T-helper 2 cell (primary cell): ENCODE measurements at places on chromosomes 16 and 17.

DNA sequence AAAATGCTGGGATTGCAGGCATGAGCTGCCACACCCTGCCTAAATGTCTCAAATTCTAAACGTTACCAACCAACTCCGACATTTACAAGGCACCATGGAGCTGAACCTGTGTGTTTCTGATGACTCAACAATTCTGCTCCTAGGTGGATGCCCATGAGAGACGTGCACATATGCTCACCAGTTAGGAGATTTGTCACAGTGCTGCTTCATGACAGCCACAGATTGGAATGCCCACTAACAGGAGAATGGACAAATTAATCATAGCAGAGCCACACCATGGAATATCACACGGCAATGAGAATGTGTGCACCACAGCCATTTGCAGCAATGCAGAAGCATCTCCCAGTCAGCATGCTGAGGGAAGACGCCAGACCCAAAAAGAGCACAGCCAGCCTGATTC, 8.0 kb upstream of the KCNG4 start:
- DNase-seq = no peak

DNA sequence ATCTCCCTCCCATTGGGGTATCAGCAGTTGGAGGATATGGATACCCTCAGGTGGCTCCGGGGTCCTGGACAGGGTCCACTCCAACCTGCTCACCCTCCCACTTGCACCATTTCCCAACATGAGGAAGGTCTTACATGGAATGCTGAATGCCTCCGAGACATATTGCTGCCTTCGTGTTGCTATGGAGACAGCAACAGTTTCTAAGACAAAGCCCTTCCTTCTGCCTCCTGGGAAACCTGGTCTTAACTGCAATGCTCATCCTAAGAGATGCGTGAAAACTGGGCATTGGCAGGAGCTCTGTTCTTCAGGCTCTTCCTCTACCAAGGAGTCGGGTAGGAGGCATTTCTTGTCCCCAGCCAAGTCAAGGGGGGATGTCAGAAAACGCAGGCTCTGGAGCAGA, 45.2 kb downstream of the ST3GAL2 start:
- no peak for DNase-seq

- DNase-seq = peak; percentile 37
These were observed 512 bp downstream of the AKAP1 start for GRCh38 chr17:57085448-57086068.

GRCh38 chr17:78224231-78225087, 7.0 kb upstream of the TMEM235 start:
- no peak for DNase-seq

GRCh38 chr17:50482516-50482915, 3.9 kb downstream of the RSAD1 start:
- DNase-seq = peak; percentile 62

GRCh38 chr17:62064029-62064790, 868 bp downstream of the MED13 start:
- no peak for DNase-seq

- DNase-seq = no peak
These were observed 9.6 kb downstream of the PIK3R6 start for GRCh38 chr17:8857919-8858318.

GRCh38 chr17:75478508-75478907, 22.1 kb downstream of the TMEM94 start:
- DNase-seq = no peak

DNA sequence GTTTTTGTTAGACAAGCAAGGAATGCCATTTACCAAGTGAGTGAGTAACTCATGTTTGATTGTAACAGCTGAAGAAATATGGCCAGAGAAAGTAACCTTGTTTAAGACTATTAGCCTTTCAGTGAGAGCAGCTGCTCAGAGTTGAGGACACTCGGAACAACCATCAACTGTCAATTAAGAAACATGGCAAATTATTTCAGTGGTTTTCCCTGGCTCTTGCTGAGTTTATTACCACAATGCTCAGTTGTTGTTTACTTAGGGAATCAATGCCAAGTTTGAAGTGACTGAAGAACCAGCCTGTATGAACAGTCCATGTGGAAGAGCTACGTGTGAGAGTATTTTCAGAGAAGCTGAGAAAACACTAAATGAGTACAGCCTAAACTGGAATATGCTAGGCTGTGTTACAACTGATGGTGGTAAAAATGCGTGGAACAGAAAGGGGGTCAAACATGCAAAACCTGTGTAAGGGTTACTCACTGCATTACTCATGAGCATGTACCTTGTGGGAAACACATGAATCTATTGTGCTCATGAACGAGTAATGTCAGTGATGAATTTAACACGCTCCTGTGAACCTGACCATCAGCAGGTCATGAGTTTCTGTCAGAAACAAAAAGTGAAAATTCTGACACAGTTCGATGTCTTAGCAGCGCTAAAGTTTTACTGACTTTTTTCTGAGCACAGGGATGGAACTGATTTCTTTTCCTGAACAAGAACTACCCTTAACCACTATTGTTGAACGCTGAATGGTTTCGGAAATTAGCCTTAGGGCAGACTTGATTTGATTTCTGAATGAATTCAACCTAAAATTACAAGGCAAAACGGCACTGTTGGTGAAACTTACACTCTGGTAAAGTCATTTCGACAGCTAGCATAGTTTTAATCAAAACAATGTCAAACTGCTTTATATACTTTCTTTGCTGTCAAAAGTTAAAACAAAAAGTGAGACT, 33.5 kb downstream of the GNA13 start:
- no peak for DNase-seq

GRCh38 chr16:15986261-15986660, 36.8 kb downstream of the ABCC1 start:
- no peak for DNase-seq

DNA sequence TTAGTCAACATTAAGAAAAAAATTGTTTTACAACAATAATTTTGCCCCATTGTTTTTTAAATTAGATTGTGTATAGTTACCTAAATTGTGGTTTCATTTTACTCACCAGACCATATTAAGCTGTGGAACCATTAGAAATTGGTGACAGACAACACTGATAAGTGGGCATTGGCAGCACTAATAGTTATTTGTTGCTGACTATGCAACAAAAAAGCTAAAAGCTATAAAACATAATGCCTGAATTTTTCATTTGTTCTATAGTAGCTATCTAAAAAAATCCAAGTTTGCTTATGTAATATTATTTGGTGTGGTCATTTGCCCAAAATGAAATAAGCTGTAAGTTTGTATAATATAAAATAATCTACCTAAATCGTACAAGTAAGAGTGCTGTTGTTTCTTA, 13.7 kb upstream of the VWA3A start:
- DNase-seq = no peak

GRCh38 chr16:57629516-57630406, 1.3 kb downstream of the ADGRG1 start:
- DNase-seq = no peak

DNA sequence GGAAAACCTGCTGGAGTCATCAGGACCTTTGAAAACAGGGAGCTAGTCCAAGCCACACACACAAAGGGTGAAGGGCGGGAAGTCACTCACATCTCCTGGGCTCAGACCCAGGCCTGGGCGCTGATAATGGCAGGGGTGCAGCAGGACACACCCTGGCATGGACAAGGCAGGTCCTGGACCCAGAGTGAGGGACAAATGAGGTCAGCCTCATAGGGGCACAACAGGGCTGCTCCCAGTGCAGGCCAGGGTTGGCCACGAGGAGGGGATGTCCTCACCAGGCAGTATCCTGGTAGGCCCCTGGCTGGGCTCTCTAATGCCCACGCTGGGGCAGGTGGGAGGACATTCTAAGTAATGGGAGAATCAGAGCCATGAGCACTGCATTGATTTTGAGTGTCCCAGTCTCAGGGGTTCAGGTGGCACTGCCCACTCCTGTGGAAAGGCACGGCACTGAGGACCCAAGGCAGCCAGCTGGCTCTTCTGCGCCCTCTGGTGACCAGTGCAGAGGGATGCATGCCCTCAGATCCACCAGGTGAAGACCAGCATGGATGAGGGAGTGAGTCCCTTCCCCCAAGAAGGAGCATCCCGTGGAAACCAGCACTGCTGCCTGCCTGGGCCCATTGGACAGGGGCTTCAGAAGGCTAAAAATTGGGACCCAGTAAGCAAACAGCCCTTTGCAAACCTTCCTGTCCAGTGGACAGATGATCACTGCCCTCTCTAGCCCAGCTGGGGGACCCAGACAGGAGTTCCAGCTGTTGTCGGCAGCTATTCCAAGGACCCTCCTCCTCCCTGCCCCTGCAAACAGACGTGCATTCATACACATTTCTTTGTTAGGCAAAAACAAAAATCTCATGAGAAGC, 23.4 kb upstream of the SREBF1 start:
- DNase-seq = peak; percentile 34

GRCh38 chr17:19904412-19904811, 36.7 kb upstream of the ULK2 start:
- no peak for DNase-seq

DNA sequence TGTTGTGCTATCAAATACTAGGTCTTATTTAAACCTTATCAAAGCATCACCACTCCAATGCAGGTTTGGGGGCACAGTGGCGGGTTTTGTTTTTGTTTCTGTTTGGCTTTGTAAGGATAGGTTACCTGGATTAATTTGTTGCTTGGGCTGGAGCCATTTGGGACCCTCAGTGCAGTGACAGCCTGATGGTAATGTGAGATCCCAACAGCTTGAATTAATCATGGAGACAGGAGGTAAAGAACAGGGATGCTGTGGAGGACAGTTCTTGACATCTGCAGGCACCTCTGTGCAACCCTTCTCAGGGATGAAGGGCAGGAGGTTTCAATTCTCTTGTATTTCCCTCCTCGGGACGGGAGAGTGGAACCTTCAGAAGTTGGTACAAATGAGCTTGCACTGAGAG, 40.5 kb downstream of the SHISA9 start:
- DNase-seq = no peak

DNA sequence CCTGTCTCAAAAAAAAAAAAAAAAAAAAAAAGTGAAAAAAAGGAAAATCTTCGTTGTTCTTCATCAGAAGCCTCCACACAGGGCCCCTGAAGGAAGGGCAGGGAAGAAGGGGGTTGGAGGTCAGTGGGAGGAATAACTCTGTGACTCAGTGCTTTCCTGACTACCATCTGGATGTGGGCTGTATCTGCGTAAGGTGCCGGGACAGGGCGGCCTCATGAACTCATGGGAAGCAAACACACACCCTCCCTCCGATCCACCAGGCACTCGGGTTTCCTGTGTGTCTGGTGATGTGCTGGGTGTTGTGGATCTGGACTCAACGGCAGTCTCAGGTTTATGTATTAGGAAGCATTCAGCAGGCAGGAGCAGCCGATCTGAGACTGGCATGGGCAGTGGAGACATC, 691.6 kb downstream of the WWOX start:
- no peak for DNase-seq
